D721Med (cell line): ENCODE measurements at places on chromosomes 7 and 10.
A peak's percentile ranks its signal among the peaks of the same experiment; 100 is the strongest.

GRCh38 chr10:62820586-62820985 lies 4.4 kb upstream of the EGR2 start:
- DNase-seq = no peak

GRCh38 chr10:43120929-43121314 lies 17.3 kb upstream of the CSGALNACT2 start:
- DNase-seq = no peak

GRCh38 chr7:21543528-21544302 lies 876 bp downstream of the DNAH11 start:
- no peak for DNase-seq

GRCh38 chr10:132813560-132814468 lies 27.9 kb upstream of the NKX6-2 start:
- DNase-seq = no peak

- DNase-seq = no peak
Measured at GRCh38 chr10:58666024-58666423, 153.4 kb downstream of the BICC1 start.

- no peak for DNase-seq
Measured at GRCh38 chr7:25180946-25181345, 47.3 kb downstream of the NPVF start.

DNA sequence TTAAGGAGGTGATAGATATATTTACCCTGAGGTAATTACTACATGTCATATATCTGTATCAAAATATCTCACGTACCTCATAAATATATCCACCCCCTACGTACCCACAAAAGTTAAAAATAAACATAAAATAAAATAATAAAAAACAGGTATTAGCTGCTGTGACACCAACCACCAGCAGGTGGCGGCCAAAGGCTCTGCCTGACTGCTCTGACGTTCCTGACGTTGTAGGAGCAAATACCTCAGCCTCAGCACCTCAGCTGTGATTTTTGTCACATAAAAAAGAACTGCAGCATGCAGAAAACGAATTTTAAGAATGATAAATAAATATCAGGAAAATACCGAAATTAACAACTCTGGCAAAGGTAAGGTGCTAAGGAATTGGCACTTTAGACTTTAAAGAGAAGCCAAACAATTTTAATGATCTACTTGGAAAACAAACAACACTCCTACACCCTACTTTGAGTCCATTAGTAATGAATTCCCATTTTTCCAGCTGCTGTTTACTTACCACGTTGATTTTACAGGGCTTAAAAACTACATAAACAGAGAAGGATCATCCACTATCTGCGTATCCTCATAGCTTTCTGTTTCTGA lies 125.4 kb upstream of the TARP start:
- DNase-seq = no peak

DNA sequence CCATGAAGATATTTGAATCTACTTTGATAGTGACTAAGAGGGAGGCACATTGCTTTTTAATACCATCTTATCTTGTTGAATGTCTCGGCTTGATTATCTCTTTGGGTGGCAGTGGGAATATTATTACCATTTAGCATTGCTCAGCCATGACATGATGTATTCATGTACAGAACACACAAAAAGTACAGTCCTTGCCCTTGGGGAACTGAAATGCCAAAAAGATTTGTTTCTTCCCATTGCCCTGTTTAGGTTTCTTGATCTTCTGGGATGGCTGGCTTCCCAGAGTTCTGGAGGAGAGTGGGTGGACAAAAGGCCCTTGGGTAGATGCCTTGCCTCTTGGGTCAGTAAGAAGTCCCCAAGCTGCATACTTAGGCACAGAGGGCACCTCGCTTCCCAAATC lies 23.8 kb downstream of the SUFU start:
- no peak for DNase-seq

DNA sequence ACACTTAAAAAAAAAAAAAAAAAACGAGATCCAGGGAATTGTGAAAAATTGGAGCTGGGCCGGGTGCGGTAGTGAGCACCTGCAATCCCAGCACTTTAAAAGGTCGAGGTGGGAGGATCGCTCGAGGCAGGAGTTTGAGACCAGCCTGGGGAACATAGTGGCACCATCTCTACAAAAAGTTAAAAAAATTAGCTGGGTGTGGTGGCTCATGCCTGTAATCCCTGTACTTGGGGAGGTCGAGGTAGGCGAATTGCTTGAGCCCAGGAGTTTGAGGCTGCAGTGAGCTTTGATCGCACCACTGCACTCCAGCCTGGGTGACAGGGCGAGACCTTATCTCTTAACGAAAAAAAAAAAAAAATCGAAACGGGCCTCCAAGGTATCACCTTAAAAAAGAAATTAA lies 2.0 kb downstream of the CLDN4 start:
- DNase-seq = no peak

- no peak for DNase-seq
Measured at GRCh38 chr10:14131261-14131960, 199.3 kb downstream of the FRMD4A start.

DNA sequence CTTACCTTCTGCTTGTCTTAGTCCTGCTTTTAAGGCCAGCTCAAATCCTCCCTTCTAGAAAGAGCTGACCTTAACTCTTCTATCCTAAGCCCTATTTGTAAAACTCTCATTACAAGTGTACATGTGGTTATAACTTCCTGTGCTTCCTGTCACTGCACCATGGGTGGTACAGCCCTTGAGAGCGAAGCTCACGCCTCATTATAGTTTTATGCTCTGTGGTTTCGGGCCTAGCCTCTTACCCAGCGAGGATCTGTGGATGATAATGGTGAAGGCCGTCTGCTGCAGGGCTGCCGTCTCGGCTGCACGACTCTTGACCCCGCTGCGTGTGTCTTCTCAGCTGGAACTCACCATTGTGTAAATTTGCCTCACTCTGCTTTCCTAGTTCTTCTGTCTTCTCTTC lies 74.6 kb downstream of the CUL1 start:
- no peak for DNase-seq

DNA sequence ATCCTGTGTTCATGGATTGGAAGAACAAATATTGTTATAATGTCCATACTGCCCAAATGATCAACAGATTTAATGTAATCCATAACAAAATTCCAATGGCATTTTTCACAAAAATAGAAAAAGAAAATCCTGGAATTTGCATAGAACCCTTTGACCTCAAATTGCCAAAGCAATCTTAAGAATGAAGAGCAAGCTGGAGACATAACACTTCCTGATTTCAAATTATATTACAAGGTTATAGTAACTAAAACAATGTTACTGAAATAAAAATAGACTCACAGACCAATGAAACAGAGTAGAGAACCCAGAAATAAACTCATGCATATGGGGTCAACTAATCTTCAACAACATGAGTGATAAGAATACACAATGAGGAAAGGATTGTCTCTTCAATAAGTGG lies 302.5 kb downstream of the PHTF2 start:
- no peak for DNase-seq

- no peak for DNase-seq
Measured at GRCh38 chr7:111682588-111683340, 120.5 kb upstream of the IMMP2L start.

GRCh38 chr7:98398567-98399372 lies 2.1 kb downstream of the BAIAP2L1 start:
- DNase-seq = no peak

DNA sequence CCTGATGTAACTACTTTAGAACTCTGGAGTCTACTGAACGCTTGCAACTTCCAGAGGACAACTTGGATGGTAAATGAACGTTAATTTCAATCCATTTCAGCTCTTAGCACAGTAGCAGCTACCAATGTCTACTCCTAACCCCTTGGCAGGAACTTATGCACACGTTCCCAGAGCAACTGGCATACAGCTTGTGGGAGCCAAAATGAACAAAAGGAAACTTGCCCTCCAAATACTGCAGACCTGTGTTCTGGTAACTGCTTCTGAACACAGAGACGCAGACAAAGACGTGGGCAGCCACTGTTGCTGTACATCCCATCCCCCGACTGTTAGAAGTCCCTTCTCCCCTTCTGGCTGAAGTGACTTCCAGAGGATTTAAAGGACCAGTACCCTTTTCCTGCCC lies 61.3 kb downstream of the XPNPEP1 start:
- DNase-seq = no peak

DNA sequence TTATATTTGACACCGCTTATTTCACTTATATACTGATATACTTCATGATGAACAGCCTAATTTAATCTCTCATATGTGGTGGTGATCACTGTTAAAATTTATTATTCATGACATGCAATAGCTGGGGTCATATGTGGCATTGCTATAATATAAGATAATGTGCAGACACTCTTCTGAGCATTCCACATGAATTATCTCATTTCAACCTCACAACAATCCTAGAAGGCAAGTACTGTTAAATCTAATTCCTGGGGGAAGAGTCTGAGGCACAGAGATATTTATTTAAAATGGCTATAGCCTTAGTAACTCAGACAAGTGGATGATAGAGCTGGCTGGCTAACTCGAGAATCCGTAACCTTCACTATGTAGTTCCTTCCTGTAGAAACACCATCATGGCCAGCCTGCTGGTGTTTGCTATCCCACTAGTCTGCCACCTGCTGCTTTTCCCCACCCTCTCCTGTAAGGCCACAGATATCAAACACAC lies 46.6 kb upstream of the A1CF start:
- no peak for DNase-seq

DNA sequence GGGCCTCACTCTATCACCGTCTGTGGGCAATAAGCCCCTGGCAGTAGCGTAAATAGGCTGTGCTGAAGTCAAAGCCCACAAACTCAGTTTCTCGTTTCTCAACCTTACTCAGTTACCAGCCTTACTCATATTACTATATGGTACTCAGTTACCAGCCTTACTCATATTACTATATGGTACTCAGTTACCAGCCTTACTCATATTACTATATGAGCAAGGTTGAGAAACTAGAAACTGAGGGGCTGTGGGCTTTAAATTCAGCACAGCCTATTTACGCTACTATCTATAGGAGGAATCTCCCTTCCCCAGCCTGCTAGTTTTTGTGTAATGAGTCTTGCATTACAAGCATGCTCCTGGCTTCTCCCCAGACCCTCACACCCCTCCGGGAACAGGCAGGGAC lies 35.4 kb downstream of the CCDC3 start:
- DNase-seq = no peak

DNA sequence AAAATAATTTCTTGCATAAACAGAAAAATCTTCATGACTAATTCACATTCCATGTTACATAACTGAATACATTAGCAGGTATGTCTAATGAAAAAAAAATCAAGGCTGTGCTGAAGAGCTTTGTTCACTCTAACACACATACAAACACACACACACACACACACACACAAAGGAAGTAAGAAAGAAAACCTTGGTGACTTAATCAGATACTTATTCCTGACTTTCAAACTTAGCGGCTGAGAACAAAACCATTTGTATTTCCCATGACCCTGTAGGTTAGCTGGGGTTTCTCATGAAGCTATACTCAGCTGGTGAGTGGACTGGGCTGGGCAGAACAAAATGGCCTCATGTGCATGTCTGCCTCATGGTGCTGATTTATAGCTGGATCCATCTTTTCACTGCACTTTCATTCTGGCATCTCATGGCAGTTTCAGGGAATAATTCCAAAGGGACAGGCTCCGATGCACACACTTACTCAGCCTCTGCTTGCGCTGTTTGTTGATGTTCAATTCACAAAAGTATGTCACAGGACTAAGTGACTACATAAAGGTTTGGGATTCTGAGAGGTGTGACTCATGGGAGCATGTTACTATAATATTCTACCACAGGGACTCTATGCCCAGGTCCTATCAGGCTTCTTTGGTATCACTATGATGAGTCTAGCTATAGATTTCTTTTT lies 161.2 kb downstream of the PCLO start:
- no peak for DNase-seq

DNA sequence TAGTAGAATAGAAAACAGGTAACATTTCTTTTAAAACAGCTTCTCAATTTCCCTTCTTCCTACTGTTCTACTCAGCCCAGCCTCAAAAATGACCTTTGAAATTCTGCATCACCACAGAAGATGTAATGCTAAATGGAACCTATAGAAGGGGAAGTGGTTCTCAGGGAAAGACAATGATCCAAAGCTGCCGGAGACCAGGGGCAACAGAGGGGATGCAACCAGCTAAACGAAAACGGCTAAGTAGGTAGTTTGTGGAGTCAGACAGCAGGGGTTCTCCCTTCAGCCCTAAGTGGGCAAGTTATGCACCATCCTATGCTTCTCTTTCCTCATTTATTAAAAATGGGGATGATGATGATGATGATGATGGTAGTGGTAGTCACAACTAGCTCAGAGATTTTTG lies 214.3 kb downstream of the ELMO1 start:
- no peak for DNase-seq

DNA sequence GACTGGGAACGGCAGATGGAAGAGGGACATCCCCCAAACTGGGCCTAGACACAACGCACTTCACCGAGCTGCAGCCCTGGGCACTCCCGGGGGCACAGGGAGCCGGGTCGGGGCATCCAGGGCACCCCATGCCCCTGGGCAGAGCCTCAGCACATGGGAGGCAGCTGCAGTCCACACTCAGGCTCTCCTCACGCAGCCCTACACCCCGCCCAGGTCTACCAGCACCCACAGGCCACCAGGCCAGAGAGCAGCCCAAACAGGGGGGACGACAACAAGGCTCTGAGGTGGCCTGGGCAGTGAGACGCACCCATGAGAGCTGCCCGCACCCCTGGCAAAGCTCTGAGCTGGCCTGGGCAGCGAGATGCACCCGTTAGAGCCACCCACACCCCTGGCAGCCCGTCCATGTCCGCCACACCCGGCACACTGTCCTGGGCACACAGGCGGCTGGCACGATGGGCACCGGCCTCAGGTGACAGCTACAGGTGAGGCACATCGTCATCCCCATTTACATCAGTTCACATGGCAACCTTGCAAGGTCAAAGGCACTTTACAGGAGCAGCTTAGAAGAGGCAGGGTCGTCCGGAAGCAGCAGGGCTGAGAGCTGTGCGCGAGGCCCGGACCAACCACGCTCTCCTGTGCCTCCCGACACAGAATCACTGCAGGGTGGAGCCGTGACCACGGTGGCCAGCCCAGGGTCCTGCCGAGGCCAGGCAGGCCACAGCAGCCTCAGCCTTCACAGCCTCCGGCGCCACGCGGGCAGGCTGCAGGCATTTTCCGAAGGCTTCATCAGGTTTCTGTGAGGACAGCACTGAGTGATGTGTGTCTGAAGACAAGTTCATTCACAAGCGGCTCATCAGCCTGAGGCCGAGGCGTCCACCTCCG lies 228.6 kb downstream of the MAD1L1 start:
- peak; percentile 7 for DNase-seq

DNA sequence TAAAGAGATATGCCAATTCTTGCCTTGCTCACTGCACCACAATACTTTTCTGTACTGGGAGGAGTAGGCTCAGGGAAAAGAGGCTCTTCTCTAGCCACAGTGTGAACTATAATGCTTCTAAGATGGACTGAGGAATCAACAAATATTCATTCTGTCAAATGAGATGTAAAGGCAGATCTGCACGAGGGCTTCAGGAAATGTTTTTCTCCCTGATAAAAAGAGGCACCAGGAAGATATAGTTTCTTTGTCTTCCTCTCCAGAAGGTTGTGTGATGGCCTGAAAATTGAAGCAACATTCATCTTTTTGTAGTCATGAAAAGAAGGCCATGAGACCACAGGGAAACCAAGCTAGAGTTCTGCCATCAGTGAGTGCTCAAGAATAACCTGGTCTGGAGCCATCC lies 79.1 kb upstream of the NME8 start:
- no peak for DNase-seq
